Astrocyte (in vitro differentiated cells and primary cell): ENCODE measurements at places on chromosomes 6 and 20.

DNA sequence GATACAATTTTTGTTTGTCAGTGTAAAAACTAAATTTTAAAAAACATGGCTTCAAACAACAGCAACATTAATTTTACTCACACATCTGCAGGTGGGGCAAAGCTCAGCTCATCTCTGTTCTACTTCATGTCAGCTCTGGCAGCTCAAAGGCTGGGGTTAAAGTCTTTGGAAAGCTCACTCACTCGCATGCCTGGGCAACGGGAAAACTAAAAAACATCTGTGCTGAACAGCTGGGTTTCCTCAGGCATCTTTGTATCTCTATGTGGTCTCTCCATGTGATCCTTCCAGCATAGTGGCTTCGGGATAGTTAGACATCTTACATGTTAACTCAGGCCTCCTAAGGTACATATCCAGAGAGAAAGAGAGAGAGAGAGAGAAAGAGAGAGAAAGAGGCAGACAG lies 499.6 kb downstream of the RFPL4B start:
- no peak for DNase-seq

DNA sequence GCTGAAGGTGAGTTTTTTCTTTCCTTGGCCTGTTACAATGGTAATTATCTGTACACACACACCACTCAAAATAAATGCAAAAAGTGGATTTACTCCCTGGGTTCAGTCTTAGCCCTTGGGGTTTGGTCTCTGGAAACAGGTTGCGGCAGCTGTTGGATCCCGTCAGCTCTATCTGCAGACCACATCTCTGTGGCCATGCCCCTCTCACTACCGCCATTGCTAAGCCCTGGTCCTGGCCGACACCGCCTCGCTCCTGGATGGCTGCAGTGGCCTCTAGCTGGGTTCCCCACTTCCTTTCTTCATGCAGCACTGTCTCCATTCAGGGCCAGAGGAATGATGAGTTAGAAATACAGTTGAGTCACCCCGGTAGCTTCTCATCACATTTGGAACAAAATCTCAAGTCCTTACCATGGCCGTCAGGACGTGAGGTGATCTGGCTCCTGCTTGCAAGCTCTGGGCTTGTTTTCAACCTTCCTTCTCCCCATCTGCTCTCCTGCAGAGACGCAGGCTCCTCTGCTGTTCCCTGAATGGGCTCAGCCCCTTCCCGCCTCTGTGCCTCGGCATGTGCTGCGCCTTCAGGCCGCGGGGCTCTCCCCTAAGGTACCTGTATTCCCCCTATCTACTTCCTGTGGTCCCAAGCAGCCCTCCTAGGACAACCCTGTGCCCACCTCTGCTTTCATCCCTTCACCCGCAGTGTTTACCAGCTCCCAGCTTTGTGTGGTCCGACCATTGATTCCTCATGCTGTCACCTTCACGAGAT lies 38.0 kb downstream of the EFCAB8 start:
- no peak for DNase-seq

- no peak for DNase-seq
These were observed 54.8 kb upstream of the TFAP2D start for GRCh38 chr6:50658561-50658960.

DNA sequence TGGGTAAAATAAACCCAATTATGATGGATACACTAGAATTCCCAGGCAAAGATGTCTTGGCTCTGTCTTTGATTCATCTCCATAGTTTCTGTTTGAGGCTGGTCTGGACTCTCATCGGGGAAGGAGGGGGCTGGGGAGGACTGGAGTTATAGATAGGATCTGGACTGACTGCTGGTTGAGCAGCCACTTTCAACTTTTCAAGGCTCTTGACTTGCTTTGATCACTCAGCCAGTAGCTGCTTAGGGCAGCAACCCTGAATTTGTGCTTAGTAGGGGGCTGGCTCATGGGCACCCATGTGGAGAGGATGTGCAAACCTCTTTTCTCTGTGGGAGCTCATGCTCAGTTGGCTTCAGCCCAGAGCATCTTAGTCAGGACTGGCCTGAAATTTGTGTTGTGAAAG lies 114.0 kb upstream of the NEDD9 start:
- no peak for DNase-seq

GRCh38 chr6:1336246-1336843 lies 24.4 kb downstream of the FOXQ1 start:
- DNase-seq = no peak

GRCh38 chr20:64080813-64081623 lies 1.1 kb downstream of the OPRL1 start:
- no peak for DNase-seq

DNA sequence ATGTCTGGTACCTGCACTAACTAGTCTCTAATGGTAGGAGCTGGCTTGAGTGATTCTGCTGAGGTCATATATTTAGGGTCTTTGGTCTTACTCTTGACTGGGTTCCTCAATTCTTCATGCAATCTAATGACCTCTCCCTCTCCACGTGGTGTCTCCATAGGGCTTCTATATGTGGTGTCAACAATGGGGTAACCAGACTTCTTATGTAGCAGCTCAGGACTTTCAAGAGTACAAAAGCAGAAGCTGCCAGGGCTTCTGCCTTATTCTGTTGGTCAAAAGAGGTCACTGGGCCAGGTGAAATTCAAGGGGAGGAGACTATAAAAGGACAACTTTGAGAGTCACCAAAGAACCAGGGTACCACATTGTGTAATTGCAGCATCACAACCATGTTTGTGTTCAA lies 54.3 kb downstream of the NUS1 start:
- DNase-seq = no peak

DNA sequence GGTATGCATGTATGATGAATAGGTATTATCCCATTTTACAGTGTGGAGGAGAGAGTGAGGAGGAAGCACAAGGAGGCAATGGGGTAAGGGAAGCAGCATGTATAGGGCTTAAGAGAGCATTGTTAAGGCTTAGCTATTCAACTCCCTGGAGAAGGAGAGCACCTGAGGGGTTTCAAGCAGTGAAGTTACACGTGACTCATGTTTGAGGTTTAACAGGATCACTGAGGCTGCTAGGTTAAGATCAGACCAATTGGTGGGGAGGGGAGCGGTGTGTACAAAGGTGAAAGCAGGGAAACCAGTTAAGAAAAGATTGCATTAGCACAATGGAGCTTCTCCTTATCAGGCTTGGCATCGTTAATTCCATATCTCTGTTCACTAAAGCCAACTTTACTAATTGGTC lies 64.4 kb upstream of the NHSL1 start:
- no peak for DNase-seq

- DNase-seq = no peak
These were observed 4.2 kb downstream of the BRD2 start for GRCh38 chr6:32972353-32973143.

- peak; percentile 46 for DNase-seq
These were observed 236.9 kb upstream of the JAG1 start for GRCh38 chr20:10910535-10911178.

DNA sequence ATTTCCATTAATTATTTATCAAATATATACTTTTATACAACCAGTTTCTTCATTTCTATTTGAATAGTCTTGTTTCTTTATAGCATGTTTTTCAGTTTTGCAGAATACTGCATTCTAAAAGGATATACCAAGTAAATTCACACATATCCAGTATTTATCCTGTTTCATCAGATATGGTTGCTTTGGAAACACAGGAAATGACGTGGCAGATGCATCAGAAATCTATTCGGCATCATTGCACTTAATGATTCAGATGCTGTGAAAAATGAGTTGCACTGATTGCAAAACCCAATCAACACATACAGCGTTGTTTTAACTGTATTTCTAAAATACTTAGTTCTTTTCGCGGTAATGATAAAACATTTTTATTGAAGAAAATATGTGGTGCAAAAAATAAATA lies 594.9 kb downstream of the CDH26 start:
- DNase-seq = no peak

- DNase-seq = no peak
These were observed 2.2 kb upstream of the CCM2L start for GRCh38 chr20:32007787-32008616.

- no peak for DNase-seq
These were observed 9.3 kb upstream of the SIRPB2 start for GRCh38 chr20:1500496-1500895.

DNA sequence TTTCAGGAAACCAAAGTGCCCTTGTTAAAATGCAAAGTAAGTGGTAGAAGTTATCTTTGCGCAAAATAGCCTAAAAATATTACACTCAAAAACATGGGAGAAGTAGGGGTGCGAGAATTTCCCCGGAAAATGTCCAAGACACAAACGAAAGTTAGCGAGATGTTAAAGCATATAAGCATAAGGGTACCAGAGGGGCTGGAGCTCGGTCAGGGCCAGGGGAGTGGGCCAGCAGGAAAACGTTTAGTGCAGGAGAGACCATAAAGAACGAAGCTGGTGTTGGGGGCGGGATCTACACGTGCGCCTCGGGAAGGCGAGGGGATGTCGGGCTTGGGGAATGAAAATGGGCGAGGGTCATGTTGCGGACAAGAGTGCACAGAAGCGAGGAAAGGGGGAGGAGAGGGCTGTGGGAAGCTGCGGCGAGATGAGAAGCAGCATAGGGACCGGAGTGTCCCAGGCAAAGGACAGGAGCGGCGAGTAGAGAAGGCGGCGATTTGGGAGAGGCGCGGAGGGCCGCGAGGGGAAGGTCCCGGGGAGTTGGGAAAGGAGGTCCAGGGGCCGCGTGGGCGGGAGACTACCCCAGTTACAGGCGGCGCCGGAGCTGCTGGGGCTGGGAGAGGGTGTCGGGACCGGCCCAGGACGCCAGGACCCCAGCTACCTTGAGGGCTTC lies 600 bp downstream of the XPO5 start:
- DNase-seq = peak; percentile 23

DNA sequence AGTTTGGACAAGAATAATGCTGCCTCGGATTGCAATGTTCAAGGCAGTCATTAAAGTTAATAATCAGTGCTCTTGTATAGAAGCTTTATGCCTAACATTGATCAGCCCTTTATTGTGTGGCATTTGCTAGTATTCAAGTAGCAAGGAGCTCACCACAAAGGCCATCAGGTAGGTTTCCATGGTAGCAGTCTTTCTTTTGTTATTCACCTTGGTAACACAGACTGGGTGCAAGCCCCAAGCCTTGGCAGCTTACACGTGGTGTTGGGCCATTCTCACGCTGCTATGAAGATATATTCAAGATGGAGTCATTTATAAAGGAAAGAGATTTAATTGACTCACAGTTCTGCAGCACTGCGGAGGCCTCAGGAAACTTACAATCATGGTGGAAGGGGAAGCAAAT lies 149.3 kb downstream of the ADAT2 start:
- DNase-seq = no peak

GRCh38 chr20:2771631-2772080 lies 28.8 kb downstream of the CPXM1 start:
- DNase-seq = no peak

- DNase-seq = peak; percentile 48
These were observed 57.4 kb downstream of the PRL start for GRCh38 chr6:22239261-22239921.

GRCh38 chr6:144683216-144684070 lies 398.3 kb downstream of the UTRN start:
- no peak for DNase-seq

DNA sequence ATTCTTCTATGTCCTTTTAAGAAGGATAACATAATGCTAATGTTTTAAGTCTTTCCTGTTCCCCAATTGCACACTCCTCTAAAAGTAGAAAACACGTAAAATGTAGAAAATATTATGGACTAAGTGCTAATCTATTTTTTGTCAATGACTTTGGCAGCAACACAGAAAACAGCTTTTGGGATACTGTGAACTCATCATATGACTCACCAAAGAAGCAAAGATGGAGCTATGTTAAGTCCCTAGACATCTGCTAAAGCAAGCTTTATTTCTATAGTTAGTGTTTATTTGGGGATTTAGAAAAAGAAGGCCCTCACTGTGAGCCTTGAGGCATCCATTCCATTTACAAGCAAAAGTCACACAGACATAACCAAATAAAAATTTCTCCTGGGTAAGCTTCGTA lies 23.0 kb downstream of the OPN5 start:
- DNase-seq = no peak

GRCh38 chr6:107361753-107362604 lies 97.4 kb downstream of the PDSS2 start:
- DNase-seq = peak; percentile 85

- DNase-seq = peak; percentile 71
These were observed 89.4 kb upstream of the ANKEF1 start for GRCh38 chr20:9945408-9945807.

DNA sequence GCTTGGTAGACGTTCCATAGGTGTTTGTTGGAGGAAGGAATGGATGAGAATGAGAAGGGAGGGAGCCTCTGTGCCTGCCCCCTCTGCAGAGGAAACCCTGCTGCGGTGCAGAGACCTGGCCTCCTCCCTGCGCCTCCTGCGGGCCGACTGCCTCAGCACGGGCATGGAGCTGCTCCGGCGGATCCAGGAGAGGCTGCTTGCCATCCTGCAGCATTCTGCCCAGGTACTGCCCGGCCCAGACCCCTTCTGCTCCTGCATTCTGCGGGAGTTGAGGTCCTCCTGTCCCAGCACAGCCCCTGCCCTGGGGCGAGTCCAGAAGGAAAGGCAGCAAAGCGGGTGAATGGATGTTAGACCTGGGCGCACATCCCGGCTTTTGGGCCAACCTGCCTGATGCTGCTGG lies 6.1 kb downstream of the DNPH1 start:
- DNase-seq = no peak

DNA sequence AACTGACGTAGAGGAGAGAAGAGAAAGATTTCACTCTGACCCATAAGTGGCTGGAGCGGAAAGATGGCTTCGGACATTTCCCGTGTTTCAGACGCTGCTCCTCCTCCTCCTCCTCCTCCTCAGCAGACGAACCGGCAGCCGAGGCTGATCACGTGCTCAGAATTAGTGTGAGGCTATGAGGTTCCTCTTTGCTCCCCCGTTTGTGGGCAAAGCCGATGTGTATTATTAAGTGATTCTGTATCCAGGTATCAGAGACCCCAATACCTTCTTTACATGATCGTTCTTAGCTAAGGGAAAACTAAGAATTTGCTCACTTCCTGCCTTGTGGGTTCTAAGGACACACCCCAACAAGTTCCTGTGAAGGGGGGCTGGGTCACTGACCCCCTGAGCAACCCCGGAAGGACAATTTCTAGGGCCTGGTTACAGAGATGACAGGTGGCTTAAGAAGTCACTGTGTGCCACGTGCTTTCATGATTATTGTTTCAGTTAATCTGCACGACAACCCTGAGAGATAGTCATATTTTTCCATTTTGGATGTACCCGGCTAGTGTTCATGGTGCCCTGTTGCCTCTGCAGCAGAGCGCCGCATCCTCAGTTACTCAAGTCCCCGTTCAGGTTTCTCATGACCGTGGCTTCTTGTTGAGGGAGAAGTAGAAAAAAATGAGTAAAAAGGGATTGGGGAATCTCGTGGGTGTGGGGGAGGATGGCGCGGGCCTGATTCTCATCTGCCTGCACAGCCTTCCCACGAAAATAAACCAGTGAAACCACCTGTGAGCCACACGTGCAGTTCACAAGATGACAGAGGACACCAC lies 671.8 kb downstream of the QKI start:
- peak; percentile 2 for DNase-seq

GRCh38 chr20:986733-987355 lies 15.3 kb downstream of the RSPO4 start:
- no peak for DNase-seq

GRCh38 chr6:116562614-116563013 lies 8.7 kb upstream of the RWDD1 start:
- no peak for DNase-seq

- no peak for DNase-seq
These were observed 20.4 kb downstream of the ARMC2 start for GRCh38 chr6:108868647-108869046.

GRCh38 chr6:139641376-139641775 lies 266.9 kb upstream of the CITED2 start:
- DNase-seq = no peak
